Activated CD8-positive, alpha-beta T cell treated with anti-CD3 and anti-CD28 coated beads for 36 hours (primary cell): ENCODE measurements at places on chromosomes 1 and 21. TPM values are rescaled to one million over a fixed set of nuclear protein-coding genes. Genes with fewer than 3 reads are reported as not detected.

The FCRL1 gene
- 0.29 TPM for total RNA-seq

GRCh38 chr1:173430677-173431303 lies 46.3 kb upstream of the PRDX6 start:
- no peak for DNase-seq

The PROK1 gene
- total RNA-seq = not detected

DNA sequence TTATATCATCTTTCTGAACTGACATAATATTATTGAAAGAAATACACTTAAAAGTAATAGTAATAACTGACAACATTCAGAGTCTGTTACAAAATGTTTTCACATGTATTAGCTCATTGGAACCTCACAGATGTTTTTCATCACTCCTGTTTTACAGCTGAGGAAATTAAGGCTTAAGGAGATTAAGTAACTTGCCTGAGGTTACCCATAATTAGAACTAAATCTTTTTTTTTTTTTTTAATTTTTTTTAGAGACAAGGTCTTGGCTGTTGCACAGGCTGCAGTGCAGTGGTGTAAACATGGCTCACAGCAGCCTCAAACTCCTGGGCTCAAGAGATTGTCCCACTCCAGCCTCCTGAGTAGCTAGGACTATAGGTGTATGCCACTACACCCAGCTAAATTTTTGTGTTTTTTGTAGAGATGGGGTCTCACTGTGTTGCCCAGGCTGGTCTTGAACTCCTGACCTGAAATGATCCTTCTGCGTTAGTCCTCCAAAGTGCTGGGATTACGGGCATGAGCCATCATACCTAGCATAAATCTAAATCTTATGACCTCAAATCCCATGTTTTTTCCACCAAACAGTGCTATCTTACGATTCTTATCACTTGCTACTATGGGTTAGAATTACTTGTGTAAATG lies 64.7 kb upstream of the MACF1 start:
- DNase-seq = no peak

The SLC2A5 gene
- total RNA-seq = not detected

- no peak for DNase-seq
These were observed 10.1 kb upstream of the ZBTB8B start for GRCh38 chr1:32454726-32455125.

- no peak for DNase-seq
These were observed 139.7 kb downstream of the TSEN15 start for GRCh38 chr1:184191181-184191621.

DNA sequence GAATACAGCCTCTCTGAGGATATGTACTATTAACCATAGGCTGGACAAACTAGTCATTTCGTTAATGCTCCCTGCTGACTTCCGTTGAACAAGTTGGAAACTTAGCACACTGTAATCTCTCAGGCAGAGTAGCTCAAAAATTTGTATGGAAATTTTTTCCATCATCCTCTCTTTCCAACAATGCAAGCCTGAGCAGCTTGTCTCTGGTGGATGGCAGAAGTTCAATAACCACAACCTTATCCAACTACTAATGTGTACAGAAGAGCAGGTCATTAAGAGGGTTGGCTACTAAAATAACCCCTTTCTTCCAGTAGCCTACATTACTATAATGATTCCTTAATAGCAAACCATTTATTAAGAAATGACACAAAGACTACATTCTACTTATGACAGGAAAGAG lies 262.3 kb downstream of the NFIA start:
- DNase-seq = no peak

DNA sequence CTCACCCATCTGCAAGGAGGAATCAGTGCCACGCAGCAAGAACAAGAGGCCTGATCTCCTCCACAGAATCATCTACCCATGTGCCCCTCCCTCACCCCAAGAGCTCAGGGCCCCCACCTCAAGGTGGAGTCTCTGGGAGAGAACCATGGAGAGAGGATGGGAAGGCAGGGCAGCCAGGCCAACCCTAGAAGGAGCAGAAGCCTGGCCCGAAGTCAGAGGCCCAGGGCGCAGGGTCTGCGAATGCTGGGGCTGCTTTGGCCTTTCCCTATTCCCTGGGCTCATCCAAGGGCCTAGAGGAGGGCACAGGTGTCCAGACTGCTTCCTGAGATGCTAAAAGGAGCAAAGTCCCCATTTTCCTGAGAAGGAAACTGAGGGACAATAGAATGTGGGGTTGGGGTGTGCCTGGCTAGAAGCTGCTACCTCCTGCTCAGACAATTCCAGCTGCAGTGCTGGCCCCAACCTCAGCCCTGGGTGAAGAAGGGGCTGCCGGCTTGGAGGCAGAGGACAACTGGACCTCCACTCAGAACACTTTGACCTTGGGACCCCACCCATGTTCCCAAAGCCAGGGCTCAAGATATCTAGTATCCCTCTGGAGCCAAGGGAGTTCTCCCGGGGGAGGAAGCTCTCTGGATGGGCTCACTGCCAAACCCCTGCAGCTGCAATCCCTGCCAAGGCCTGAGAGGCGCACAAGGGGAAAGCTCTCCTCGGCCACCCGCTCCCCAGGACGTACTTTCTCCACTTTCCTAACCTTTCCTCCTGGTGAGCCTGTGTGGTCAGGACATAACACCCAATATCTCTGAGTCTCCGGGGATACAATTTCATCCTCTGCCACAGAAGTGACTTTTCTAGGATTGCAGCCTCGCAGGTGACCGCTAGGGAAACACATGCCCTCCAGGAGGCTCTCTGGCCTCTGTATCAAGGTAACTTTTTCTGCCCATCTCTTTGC lies 16.6 kb upstream of the LEMD1 start:
- no peak for DNase-seq

DNA sequence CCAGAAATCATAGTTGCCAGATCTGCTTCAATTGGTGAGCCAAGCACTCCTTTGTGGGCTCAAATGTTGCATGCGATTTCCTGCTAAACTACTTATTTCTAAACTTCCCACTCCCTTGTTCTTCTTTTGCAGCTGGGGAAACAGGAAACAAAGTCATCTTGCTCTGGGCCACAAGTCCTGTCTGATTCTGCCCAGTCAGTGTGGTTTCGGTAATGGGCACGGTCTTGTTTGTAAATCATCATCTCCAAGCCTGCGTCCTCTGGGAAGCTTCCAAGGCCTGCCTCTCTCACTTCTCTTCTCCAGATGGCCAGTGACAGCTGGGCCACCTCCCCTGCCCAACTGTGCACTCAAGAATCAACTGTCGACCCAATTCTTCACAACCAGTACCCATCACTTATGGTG lies 4.4 kb downstream of the S100A8 start:
- DNase-seq = no peak
